HFFc6 (cell line): ENCODE measurements at places on chromosomes 12 and 14. TPM values are rescaled to one million over a fixed set of nuclear protein-coding genes. Genes with fewer than 3 reads are reported as not detected.

Gene SMCO2
- total RNA-seq = not detected in 3 replicates

Gene RNU4-1
- 908 to 1,423 TPM (median 1,233 TPM) in 3 replicates for total RNA-seq

DNA sequence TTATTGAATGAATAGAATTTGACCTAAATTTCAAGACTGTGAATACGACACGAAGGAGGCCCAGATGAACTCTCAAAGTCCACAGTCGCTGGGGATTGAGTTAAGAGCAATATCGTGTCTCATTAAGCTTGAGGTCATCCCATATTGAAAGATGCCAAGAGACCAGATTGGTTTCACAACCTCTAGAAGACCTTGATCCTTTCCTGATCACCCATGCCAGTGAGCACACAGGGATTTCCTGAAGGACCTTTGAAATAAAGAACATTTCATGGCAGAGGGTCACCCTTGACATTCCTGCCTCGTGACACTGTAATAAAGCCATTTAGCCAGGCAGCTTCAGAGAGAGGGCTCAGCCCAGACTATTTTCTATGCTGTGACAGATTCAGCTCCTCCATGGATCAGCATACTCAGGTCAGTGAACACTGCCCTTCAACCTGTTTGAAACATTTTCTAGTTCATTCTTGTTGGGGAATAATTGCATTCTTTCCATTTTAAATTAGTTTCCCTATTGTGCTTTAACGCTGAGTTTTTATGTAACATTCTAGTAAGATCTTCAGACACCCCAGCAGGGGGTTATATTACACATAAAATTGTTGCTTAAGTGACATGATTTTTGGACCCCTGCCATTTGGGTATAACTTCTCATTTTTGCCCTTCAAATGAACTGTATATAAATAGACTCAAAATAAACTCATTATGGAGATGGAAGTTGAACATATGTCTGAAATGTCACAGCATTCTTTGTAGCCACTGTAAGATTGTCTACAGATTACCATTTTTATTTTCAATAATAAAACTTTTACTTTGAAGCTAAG, 213.2 kb downstream of the C12orf50 start:
- DNase-seq = no peak

DNA sequence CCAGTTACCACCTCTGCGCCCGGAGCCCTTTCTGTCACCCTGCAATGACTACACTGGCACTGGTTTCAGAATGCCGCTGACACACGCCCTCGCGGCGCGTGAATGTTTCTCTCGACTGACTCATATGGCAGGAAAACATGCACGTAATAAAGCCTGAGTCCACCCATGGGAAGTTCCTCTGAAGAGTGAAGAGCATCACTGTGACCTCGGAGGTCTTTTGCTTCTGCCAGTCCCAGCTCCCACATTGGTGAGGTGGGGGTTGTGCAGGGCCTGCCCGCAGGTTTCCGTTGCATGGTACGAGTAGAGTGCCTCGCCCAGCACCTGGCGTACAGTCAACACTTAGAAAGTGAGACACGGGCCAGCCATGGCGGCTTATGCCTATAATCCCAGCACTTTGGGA, 11.1 kb upstream of the SLC6A12 start:
- no peak for DNase-seq

GRCh38 chr12:52674433-52674775, 5.8 kb downstream of the KRT1 start:
- DNase-seq = no peak

- DNase-seq = no peak
Observed at GRCh38 chr12:128790221-128790620, 33.5 kb downstream of the SLC15A4 start.
